Stimulated activated CD4-positive, alpha-beta T cell treated with anti-CD3 and anti-CD28 coated beads, Interleukin-15, amount 100 ng/mL, for 1 hour (primary cell): ENCODE measurements at places on chromosomes 13 and 19.

- no peak for DNase-seq
Measured at GRCh38 chr19:51079481-51080110, 3.1 kb downstream of the KLK14 start.

DNA sequence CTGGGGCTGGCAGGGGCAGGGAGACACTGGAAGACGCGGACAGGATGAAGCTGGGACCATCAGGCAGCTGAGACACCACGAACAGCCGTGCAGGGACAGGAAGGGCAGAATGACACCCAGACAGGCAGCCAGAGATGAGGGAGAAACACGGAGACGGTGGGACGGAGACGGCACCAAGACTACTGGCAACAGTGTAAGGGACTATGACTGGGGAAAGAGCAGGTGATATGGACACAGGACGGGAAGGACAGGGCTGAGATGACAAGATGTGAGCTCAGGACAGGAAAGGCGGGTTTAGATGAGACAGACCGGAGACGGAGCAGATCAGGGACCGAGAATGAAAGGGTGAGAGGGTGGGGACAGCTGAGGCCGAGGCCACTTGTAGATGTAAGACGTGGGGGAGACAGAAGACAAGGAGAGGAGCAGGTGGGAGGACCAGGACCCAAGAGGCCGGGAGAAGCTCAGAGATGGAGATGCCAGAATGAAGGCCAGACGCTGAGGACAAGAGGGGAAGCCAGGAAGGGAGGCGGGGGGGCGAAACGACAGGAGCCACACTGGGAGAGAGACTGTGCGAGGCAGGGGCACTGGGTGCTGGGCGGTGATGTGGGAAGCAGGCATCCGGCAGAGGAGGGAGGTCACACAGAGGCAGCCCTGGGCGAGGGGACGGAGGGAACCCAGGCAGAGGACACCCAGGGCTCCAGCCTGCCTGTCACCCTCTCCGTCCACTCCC, 17.5 kb upstream of the EHD2 start:
- no peak for DNase-seq

DNA sequence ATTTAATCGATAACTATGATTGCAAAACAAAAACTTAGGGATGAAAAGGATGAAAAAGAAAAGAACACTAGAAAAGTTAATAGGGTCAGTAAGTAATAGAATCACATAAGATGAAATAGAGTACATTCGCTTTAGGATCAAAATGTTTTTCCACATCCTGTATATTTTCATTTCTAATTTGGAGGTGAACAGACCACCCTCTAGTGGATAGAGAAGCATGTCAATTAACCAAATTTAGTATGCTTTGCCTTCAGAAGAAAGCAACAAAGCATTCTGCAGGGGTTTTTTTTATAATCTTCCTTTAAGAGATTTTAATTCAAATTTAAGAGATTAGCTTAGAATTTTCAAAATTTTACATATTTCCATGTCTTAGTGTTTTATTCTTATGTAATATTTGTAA, 611.0 kb upstream of the SGCG start:
- no peak for DNase-seq

- DNase-seq, result no peak
Measured at GRCh38 chr13:97477844-97478243, 43.9 kb downstream of the RAP2A start.

DNA sequence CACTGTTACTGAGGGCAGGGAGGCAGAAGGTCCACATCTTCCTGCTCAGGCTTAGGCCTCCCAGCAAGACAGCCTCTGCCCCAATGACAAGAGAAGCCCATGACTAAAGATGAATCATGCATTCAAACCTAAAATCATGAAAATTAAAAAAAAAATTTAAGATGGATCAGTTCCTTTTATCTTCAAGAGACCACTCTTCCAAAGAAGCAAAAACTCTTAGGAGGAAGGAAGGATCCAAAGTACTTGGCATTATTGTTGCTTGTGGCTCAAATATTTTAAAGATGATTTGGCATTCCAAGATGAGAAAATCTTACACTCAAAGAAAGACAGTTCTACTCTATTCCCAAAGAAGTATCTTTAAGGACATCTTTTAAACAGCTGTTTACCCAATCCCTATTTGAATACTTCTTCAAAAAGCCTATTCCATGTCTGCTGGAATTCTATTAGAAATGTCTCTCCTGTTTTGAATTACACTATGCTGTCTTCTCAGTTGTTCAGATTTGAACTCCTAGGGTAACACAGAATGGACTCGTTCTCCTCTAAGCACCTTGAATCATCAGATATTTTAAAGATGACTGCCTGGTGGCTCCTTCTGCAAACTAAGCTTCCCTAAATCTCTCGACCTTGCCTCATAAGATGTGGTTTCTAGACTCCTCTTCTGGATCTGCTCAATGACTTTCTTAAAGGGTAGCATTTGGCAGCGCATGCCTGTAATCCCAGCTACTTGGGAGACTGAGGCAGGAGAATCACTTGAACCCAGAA, 7.0 kb downstream of the SERP2 start:
- no peak for DNase-seq
